Activated T-helper 9 cell treated with anti-CD3 and anti-CD28 coated beads, Interleukin-2, amount 50 U/mL, for 16 hours (primary cell): ENCODE measurements at places on chromosomes 16 and 17.
A peak's percentile ranks its signal among the peaks of the same experiment; 100 is the strongest.

GRCh38 chr16:79849119-79849518 is 248.6 kb upstream of the MAF start:
- DNase-seq = no peak

- DNase-seq = no peak
Observed at GRCh38 chr16:58222532-58223316, 24.8 kb upstream of the CSNK2A2 start.

- DNase-seq = no peak
Observed at GRCh38 chr17:7367083-7367482, 12.1 kb downstream of the TMEM95 start.

DNA sequence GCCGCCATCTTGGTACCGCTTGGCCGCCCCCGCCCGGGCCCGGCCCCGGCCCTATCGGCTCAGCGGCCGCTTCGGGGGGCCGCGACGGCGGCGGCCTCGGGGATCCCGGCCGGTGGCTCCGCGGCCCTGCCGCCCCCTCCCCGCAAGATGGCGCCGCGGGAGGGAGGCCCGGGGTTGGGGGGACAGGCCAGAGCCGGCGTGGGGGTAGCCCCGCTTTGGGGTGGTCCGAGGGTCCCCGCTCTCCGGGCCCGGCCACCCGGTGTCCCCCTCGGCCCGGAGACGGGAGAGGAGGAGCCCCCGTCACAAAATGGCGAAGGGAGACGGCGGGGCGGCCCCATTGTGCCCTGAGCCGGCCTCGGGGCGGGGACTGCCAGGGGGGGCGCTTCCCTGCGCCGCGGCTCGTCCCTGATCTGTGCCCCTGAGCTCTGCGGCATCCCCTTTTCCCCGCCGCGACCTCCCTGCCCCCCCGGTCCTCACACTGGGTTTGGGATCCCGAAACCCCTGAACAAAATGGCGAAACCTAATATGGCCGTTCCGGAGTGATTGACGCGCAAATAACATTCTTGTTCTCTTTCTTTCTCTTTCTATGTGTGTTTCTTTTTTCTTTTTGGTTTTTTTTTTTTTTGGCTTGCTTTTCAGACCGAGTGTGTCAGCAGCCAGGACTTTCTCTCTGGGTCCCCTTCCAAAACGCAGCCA is 986 bp downstream of the HAPSTR1 start:
- DNase-seq = peak; percentile 41

DNA sequence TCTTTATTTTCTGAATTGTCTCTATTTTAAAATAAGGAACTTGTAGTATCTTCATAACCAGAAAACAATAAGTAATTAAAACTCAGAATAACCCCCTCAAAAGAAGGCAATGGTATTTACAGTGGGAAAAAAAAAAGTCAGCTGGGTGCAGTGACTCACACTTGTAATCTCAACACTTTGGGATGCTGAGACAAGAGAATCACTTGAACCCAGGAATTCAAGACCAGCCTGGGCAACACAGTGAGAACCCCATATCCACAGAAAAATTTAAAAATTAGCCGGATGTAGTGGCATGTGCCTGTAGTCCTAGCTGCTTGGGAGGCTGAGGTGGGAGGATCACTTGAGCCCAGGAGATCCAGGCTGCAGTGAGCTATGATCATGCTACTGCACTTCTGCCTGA is 33.5 kb downstream of the ADAM11 start:
- no peak for DNase-seq
